ENCODE measurements at places on chromosomes 7 and 10. TPM values are rescaled to one million over a fixed set of nuclear protein-coding genes. Genes with fewer than 3 reads are reported as not detected.

The CALHM1 gene
- not detected for total RNA-seq

The GIMAP8 gene
- total RNA-seq = not detected

The PCLO gene
- 27.1 TPM for total RNA-seq

The MCM7 gene
- 146 TPM for total RNA-seq

The TFR2 gene
- 1.6 TPM for total RNA-seq

The SMKR1 gene
- total RNA-seq = 0.37 TPM

The SLC13A4 gene
- total RNA-seq = 0.52 TPM

The RABGEF1 gene
- 32.6 TPM for total RNA-seq

The DIP2C gene
- total RNA-seq = 3.4 TPM

The AKR1C3 gene
- 9.6 TPM for total RNA-seq

The GLRX3 gene
- total RNA-seq = 168 TPM

The MEIG1 gene
- total RNA-seq = not detected

The PARG gene
- 24.9 TPM for total RNA-seq

The CRYGN gene
- not detected for total RNA-seq

The BLVRA gene
- total RNA-seq = 43.6 TPM

The IFIT1B gene
- total RNA-seq = 0.37 TPM

The MPP7 gene
- total RNA-seq = 0.94 TPM

The CLCN1 gene
- total RNA-seq = not detected

The MAT1A gene
- total RNA-seq = not detected

The RTKN2 gene
- 7.9 TPM for total RNA-seq

The SPOCK2 gene
- total RNA-seq = 0.05 TPM

The PLXDC2 gene
- 2.8 TPM for total RNA-seq

The OR6V1 gene
- total RNA-seq = not detected

The GALNT17 gene
- not detected for total RNA-seq

The SEC31B gene
- 0.34 TPM for total RNA-seq

The OR2A7 gene
- total RNA-seq = 0.07 TPM

The SUN3 gene
- total RNA-seq = not detected

The GSTO2 gene
- 0.20 TPM for total RNA-seq

The SFXN2 gene
- total RNA-seq = 0.98 TPM

The SLC18A3 gene
- total RNA-seq = not detected

The DRGX gene
- total RNA-seq = not detected

The ITGA8 gene
- 0.25 TPM for total RNA-seq

Data from M059J (cell line).